ENCODE measurements at places on chromosomes 6 and 20. TPM values are rescaled to one million over a fixed set of nuclear protein-coding genes. Genes with fewer than 3 reads are reported as not detected.

SYCP2L gene
- total RNA-seq: 3.9 TPM

OPRM1 gene
- not detected for total RNA-seq

TFAP2D gene
- not detected for total RNA-seq

NKX2-4 gene
- not detected for total RNA-seq

MRPS18B gene
- 48.1 TPM for total RNA-seq

DNA sequence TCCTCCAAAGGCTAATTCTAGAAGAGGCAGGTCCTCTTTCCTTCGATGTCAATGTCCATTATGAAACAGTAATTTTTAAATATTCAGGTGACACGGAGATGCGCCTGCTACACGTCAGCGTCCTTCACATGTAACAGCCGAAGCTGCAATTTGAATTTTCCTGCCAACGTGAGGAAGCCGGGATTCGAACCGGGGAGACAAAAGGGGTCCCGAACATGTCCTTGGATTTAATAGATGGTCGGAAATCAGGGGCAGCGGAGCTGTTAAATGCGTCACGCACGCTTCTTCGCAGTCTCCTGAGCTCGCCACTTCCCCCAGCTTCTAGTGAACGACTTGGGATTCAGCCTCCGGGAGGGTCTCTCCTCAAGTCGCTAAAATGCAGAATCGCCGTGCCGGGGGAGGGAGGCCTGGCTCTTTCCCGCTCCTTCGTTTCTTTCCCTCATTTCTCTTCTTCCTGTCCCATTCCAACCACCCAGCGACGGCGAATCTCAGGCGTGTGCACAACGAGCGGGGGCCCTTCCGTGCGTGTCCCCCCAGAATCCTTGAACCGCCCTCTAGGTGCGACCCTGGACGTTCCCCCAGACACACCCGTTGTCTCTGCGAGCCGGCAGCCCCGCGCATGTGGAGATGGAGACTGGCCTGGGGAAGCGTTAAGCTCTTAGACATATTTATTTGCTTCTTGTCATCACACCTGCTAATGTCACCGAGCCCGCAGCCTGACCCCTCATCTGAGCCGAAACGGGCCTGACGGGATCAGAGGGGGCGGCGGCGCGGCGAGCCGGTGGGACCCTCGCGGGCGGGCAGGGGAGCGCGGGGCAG, 1.3 kb upstream of the FOXC1 start:
- peak overlapping the region; percentile 95 for H3K27ac ChIP-seq
- DNase-seq: no peak
- peaks cover 20% of the 10 kb centered on the region for H3K4me1 ChIP-seq
- H3K4me3 ChIP-seq: peak overlapping the region; percentile 81
- H3K27me3 ChIP-seq: no peaks in the 10 kb centered on the region

DNA sequence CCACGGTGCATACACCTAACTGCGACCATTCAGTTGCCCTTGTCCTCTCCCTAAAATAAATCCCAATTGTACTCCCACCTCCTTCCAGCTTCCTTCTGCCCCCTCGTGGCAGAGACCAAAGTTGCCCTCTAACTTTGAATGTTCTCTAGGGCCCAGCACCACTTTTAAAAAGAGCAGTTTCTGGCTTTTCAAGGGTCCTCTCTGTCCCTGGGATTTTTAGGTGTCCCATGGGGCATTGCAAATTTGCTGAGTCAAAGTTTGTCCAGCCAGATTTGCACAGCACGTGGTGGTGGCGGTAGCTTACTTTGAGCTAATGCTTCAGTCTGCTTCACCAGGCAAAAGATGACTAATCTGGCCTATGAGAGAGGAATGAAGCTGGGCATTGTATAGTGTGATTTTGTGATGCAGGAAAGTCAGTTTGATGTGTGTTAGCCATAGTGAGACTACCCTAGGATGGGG, 100.2 kb downstream of the PERP start:
- no peaks in the 10 kb centered on the region for H3K36me3 ChIP-seq
- H3K27ac ChIP-seq: no peak overlapping the region
- no peak for DNase-seq
- H3K4me3 ChIP-seq: no peak overlapping the region
- no peaks in the 10 kb centered on the region for H3K27me3 ChIP-seq

- no peaks in the 10 kb centered on the region for H3K4me1 ChIP-seq
- H3K4me3 ChIP-seq: no peak overlapping the region
- no peaks in the 10 kb centered on the region for H3K27me3 ChIP-seq
- H3K27ac ChIP-seq: no peak overlapping the region
- no peak for DNase-seq
Observed at GRCh38 chr6:46921059-46921458, 679 bp downstream of the ADGRF5 start.

DNA sequence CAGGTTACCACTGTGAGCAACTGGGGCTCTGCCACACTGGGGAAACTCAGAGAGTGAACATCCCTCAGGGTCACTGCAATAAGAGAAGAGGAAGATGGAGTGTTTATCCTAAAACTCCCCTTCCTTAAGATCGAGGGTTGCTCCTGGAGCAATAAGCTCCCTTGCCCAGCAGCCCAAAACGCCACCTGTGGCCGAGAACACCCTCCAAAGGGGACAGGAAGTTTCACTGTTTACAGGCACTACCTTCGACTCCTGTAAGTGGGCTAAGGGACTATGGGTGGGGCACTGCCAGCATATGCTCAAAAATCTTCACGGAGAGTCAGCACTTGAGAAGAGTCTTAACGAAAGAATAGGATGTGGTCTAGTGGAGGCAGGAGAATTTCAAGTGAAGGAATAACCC, 132.5 kb downstream of the FAXC start:
- no peaks in the 10 kb centered on the region for H3K27me3 ChIP-seq
- no peak overlapping the region for H3K4me3 ChIP-seq

DNA sequence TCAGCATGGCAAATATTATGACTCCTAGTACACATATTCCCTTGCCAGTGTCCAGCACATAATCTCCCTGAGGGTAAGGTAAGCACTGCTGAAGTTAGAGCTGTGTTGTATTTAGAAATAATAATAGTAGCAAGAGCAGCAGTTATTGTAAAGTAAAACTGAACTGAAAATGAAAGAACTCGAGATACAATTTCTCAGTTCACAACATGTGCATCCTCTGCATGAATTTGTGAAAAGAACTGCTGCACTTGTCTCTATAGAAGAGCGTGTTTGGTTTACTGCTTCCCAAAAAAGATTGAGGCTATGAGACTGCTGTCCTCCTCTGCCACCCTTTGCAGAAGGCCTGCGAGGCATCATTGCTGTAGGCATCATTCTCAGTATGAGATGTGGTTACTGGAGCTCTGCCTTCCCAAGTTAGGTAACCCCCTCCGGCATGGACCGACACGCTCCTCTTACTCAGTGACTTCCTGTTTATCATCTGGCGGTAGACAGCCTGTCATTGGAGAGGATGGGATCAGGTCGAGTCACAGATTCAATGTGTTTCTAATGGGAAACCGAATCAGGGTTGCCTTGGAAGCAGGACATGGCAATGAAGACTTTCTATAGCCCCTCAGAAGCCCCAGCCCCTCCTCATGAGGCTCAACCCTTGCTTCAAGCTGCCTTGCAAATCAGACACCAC, 48.1 kb downstream of the SLC24A3 start:
- no peak overlapping the region for H3K4me3 ChIP-seq
- no peak overlapping the region for H3K27ac ChIP-seq
- H3K4me1 ChIP-seq: no peaks in the 10 kb centered on the region

DNA sequence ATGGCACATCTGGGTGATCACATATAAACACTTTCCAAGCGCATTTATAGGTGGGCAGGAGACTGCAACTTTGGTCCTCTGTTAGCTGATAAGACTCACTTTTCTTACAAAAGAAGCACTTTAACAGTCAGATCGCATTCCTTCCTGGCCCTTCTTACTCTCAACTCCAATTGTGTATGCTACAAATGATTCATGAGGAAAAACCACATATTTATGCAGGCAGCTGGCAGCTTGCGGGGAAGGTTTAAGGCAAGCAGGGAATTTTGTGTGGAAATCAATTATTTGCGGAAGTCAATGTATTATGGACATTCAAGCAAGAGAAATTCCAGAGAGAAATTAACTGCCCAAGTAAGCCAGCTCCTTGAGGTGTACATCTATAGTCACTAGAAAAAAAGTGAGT, 194.0 kb downstream of the PKHD1 start:
- no peaks in the 10 kb centered on the region for H3K4me1 ChIP-seq
- DNase-seq: no peak
- H3K36me3 ChIP-seq: no peaks in the 10 kb centered on the region
- no peaks in the 10 kb centered on the region for H3K27me3 ChIP-seq
- no peak overlapping the region for H3K4me3 ChIP-seq

All from tibial nerve (tissue), 4 donors.